ENCODE measurements at places on chromosomes 5 and 9.
A peak's percentile ranks its signal among the peaks of the same experiment; 100 is the strongest.

DNA sequence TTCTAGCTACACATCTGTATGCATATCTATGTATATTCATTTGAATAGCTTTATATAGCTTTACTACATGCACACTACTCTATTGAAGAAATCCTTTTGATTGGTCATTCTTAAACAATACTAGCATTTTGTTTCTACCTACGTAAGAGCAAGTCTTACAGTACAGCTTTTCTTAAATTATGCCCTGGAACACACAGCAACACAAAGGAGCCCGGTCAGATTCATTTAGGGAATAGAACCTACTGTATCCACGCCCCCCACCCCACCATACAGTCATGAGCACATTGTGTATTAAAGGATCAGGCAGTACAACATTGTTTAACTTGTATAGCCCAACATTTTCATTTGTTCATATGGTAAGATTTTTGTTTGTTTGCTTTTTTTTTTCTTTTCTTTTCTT is 162.8 kb downstream of the GIN1 start:
- no peak for DNase-seq

DNA sequence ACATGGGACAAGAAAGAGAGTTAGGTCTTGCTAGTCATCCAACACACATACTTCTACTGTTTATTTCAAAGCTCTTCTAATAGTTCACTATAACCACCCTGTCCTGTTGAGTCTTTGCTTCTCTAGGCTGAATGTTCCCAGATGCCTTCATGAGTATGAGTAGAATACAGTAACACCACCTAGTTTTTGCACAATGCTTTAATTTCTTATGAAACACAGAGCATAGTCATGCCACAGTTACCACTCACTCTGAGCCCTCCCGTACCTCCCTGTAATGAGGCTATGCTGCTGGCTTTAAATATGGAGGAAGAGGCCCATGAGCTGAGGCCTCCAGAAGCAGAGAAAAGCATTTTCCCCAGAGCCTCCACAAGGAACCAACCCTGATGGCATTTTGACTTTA is 75.0 kb upstream of the SLC1A3 start:
- no peak for DNase-seq

- DNase-seq: no peak
Measured at GRCh38 chr9:79768194-79768593, 196.4 kb downstream of the TLE4 start.

GRCh38 chr5:51383131-51384121 is at the start of gene ISL1:
Gene ISL1, plus strand, starts transcription at chr5:51383448. Its CDS starts 224 bp downstream, at chr5:51383672.
- peak; percentile 66 for DNase-seq

DNA sequence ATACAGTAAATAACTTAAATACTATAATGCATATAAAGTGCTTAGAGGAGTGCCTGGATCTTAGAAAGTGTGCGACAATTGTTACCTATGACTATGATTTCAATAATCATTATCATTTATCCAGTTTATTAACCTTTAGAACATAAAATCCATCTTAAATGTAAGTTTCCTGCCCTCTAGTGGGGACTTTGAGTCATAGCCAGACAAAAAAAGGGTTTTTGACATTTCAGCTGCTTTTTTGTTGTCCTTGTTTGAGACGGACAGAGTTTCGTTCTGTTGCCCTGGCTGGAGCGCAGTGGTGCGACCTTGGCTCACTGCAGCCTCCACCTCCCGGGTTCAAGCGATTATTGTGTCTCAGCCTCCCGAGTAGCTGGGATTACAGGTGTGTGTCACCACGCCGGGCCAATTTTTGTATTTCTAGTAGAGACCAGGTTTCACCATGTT is 9.7 kb upstream of the C9orf152 start:
- DNase-seq: peak; percentile 68

GRCh38 chr5:7274203-7274602 is 121.7 kb upstream of the ADCY2 start:
- DNase-seq: no peak

DNA sequence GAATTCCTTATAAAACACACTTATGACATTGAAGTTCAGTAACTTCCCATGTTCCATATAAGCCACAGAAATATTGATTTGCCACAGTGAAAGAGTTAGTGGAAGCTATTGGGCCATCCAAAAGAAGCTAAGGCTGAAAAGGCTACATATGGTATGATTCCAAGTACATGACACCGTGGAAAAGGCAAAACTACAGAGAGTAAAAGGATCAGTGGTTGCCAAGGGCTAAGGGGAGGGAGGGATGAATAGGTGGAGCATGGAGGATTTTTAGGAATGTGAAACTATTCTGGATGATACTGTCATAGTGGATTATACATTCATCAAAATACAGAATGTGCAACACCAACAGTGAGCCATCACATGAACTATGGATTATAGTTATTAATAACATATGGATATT is 109.7 kb downstream of the F2RL2 start:
- DNase-seq: no peak

- DNase-seq: no peak
Measured at GRCh38 chr5:14261235-14261634, 118.1 kb downstream of the TRIO start.
